ENCODE measurements at places on chromosomes 4 and X.

GRCh38 chrX:70479247-70479921 is 34.7 kb downstream of the DLG3 start:
- no peak for DNase-seq

DNA sequence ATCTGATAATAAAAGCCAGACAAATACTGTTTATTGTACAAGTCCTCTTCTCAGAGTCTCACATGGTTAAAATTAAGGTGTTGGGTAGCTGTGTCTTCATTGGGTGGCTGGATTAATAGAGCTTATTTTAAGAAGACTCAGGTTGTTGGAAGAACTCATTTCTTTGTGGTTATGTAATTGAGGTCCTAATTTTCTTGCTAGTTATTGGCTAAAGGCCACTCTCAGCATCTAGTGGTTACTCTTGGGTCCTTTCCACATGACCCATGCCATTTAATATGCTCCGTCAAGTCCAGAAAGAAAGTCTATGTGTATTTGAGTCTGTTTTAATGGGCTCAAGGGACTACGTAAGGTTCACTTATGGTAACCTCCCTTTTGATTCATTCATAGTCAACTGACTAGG is 1668.6 kb upstream of the AGA start:
- no peak for DNase-seq

DNA sequence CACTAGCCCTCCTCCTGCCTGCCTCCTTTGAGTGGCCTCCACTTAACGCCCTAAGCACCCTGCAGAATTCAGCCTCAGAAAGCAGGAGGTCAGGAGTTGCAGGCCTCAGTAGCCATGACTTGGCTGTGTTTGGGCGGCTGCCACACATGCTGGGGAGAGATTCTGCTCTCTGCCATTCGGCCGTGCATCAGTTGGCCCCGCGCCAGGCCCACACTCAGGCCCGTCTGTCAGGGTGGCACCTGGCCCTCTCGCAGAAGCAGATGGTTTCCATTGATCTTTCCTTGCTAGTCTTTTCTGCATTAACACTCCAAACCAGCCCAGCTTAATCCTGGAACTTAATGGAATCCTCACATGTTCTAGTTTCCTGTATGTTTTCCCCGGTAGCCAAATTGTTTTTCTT is 30.7 kb upstream of the ATP6AP2 start:
- no peak for DNase-seq

- no peak for DNase-seq
These were observed 150.1 kb downstream of the DIPK2B start for GRCh38 chrX:45050558-45050957.

DNA sequence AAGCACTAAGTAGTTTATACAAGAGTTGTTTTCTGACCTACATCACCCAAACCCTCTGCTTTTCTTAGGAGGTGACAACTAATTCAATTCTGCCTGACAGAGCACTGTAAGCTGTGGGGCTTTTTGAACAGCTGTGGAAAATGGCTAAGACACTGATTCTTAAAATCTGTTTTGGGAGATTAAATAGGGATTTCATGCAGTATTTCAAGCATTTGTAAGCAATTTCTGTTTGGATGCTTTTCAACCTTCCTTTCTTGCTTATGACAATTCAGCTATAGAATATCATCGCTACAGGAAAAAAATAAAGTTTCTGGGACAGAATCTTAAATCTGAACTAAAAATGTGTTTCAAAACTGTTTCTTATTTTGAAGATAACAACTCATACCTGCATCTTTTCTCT is 459.5 kb downstream of the RAPGEF2 start:
- no peak for DNase-seq

DNA sequence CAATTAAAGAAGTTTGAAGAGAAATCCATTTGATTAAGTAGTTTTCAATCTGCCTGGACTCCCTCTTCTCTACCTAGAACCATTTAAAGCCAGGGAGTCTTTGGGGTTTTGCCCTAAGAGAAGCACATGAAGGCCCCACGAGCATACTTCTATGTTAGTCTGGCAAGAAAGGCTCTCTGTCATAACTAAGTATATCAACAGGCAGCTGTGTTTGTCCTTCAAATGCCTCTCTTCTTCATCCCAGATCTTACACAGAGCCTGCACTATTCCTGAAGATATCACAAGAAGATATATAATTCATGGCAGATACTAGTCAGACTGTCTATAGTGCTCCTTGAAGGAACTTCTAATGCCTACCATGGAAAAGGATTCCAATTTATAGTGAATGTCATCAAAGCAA is 206.2 kb downstream of the PRDM5 start:
- DNase-seq: no peak

DNA sequence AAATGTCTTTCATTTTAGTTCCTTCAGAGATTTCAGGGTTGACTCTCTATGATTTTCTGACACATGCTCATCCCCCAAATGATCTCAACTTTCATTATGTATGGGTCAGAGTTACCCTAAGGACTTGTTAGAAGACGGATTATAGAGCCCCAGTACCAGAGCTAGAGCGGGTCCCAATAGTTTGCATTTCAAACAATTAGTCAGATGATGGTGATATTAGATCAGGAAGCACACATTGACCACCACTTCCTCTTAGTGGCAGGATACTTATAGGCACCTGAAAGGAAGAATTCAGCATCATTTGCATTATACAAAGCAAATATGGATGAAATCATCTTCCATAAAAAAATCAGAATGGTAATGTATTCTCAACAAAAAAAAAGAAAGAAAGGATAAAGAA is 106.1 kb downstream of the GALNTL6 start:
- DNase-seq: no peak

DNA sequence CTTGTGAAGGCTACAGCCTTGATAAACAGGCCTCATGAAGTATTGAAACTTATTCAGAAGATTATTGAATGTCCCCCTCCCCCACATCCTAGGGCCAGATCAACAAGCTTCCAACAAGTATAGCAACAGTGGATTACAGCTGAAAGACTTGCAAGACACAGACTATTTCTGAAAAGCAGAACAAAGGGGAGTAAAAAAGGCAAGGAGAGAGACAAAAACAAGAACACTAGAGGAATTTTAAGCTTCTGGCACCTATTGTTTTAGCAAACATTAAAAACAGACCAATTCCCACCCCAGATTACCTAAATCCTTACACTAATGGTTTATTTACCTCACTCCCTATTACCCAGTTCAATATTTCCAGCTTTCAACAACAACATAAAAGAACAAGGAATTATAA is 446.3 kb upstream of the FSTL5 start:
- DNase-seq: no peak

- DNase-seq: no peak
These were observed 29.0 kb upstream of the MSANTD1 start for GRCh38 chr4:3219761-3220475.

GRCh38 chr4:80008351-80008750 is 64.7 kb downstream of the ANTXR2 start:
- no peak for DNase-seq

DNA sequence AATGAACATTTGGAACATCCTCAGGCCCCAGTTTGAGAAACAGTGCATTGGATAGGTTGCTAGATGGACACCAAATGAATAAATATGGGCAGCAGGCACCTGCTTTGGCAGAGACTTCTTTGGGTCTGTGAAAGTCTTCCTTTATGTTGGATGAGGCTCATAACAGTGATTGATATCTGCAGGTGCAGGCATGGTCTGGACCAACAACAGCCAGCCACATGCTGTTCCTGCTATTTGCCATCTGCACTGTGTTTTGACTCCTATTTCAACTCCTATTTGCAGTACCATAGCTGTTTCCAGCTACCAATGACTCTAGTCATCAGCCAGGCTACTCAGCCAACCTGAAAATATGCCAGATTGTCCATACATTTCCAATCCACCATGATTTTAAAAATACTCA is 60.9 kb downstream of the ANAPC4 start:
- DNase-seq: no peak

DNA sequence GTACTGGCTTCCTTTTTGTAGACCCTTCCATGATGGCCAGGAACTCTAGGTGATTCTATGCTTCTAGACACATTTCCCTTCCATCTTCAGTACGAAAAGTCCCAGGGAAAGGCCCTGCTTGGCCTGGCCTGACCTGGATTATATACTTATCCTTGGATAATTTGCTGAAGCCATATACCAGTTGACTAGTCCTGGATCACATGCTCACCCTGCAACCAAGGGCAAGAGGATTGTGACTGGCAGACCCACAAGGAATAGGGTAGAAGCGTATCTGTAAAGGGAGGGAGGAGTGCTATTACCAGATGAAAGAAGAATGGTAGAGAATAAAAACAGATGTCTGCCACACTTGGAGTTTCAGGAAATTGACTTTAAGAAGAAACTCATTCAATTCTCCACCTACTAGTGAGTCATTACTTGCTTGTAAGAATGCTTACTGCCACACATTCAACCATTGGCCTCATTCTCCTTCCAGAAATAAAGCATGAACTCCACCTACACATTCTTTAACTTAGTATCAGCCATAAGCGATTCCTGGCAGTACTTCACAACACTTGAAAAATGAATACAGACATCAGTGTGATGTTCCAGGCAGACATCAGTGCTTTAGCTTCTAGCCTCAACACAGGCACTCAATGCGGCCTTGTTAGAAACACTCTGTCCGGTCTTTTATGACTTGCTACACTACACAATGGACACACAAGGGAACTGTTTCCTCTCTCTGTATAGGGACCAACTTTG is 141.8 kb downstream of the CBR4 start:
- DNase-seq: no peak

DNA sequence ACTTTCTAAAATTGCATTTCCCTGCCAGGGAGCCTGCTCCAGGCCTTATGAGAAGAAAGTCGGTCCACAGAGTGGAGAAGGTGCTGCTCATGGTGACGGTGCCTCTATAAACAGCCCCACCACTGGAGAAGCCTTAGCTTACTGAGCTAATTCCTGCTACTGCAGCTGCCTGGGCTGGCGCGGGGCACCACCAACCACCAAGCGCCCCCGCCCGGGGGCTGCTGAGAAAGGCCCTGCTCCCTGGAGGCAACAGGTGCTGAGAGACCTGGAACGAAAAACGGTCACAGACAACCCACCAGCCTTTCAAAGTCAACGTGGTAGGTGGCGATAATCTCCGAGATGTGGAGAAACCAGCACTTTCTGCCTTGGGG is 2.9 kb downstream of the HCFC1 start:
- DNase-seq: peak; percentile 8

GRCh38 chr4:4655901-4656300 is 114.1 kb upstream of the STX18 start:
- no peak for DNase-seq

GRCh38 chr4:7817877-7818398 is 121.7 kb downstream of the AFAP1 start:
- DNase-seq: no peak

DNA sequence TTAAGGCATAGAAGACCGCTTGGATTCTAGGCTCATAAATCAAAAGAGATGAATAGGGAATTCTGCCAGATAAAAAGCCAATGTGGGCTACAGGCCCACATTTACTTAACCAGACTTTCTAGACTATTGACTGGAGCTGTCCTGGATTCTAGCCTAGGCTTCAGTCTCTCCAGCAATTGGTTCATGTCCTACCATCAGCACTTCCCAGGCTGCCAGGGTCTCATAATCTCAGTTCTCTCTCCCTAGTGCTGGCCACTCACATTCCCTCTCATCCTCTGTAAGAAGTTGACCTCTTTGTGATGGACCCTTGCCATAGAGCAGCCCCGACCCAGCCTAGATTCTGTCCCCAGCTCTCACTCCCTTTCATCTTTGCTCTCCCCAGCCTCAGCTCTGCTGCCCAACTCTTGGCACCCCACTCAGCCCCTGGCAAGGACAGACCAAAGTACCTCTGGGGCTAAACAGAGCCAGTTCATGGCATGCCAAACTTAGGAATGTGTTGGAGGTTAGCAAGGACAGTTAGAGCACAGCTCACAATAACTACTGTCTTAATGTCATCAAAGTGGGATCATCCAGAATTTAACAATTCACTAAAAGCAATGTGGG is 396.2 kb downstream of the INPP4B start:
- no peak for DNase-seq

DNA sequence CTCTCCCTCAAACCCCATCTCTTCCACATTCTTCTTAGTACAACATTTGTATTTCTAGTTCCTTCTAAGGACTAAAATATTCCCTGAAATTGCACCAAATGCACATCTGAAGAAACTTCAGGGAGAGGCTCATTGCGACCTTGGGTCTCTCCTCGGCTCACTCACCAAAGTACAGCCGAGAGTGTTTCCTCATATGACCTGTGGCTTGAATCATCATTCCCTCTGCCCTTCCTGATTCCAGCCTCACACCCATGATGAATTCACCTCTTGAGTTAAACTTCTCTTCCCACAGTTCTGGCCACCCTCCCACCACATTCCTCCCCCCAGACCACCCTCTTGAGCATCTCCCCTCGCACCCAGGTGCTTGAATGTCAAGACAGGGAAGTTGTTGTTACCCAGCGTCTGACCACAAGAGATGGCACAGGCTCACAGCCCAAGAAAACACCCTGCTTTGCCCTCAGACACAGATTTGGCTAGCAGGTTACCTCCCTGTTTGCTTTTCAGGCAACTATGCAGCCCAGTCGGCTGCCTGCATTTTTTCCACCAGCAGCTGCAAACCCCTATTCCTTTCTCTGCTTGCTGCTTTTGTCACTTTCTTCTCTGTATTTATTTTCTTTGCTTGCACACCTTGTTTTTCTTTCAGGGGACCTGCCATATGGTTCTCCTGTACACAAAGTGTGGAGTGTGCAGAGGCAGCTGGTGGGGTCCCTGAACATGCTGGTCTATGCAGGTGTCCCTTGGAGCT is 214.8 kb downstream of the SPATA18 start:
- no peak for DNase-seq

GRCh38 chrX:77398330-77398954 is 48.7 kb upstream of the FGF16 start:
- DNase-seq: no peak

GRCh38 chr4:159358226-159358625 is 255.3 kb downstream of the RAPGEF2 start:
- DNase-seq: no peak

- DNase-seq: no peak
These were observed 42.1 kb downstream of the TRIM61 start for GRCh38 chr4:164935363-164935762.

DNA sequence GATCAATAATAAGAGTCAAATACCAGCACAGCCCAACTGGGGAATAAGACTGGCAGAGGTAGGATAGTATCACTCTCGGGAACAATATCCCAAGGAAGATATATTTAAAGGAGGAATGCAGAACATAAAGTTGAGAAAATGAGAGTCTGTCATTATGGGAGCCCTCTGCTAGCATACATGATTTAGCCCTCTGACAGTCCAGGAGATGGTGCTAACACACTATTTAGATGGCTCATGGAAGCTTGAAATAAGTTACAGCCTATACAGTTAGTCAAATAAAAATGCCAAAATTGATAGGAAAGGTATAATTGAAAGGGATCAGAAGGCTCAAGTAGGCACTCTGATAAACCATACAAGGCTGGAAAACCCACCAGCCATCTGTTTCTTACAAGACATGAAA is 201.0 kb upstream of the NEIL3 start:
- no peak for DNase-seq

- DNase-seq: peak; percentile 15
These were observed 125.0 kb downstream of the ARHGAP6 start for GRCh38 chrX:11540532-11541377.

GRCh38 chr4:5940470-5941203 is 47.8 kb upstream of the CRMP1 start:
- DNase-seq: no peak

- no peak for DNase-seq
These were observed 12.1 kb downstream of the DOK7 start for GRCh38 chr4:3475041-3475712.

Data from suppressor macrophage treated with lipopolysaccharide for 4 hours (primary cell).